Smooth muscle cell of bladder (primary cell): ENCODE measurements at places on chromosomes 3 and 15. TPM values are rescaled to one million over a fixed set of nuclear protein-coding genes. Genes with fewer than 3 reads are reported as not detected.

KLHL40 gene
- not detected in 2 replicates for total RNA-seq

A4GNT gene
- total RNA-seq, result not detected in 2 replicates

DLL4 gene
- total RNA-seq, result 0.46 and 0.85 TPM in 2 replicates

CPN2 gene
- total RNA-seq, result not detected in 2 replicates

NANOGP8 gene
- total RNA-seq, result 0.14 TPM in 1 of 2 replicates, not detected in the other

TRPM1 gene
- total RNA-seq, result not detected in 2 replicates

SNRPN gene
- 167 and 185 TPM in 2 replicates for total RNA-seq

SLCO2A1 gene
- total RNA-seq, result under 0.01 TPM in 2 replicates

CEMIP gene
- 466 and 586 TPM in 2 replicates for total RNA-seq

CHST13 gene
- 0.09 TPM in 1 of 2 replicates, not detected in the other for total RNA-seq

PDCD6IP gene
- total RNA-seq, result 58.9 and 61.3 TPM in 2 replicates

CTXN2 gene
- total RNA-seq, result not detected in 2 replicates

GOLGA6L10 gene
- total RNA-seq, result 0.28 and 0.71 TPM in 2 replicates

PRR23A gene
- not detected in 2 replicates for total RNA-seq

SATB1 gene
- 14.1 and 20.5 TPM in 2 replicates for total RNA-seq

KIF7 gene
- total RNA-seq, result 13.1 and 18.7 TPM in 2 replicates

FETUB gene
- not detected in 2 replicates for total RNA-seq
